ENCODE measurements at places on chromosomes 12 and 14. TPM values are rescaled to one million over a fixed set of nuclear protein-coding genes. Genes with fewer than 3 reads are reported as not detected.

KRT74 gene
- total RNA-seq, result not detected

GMFB gene
- 49.8 TPM for total RNA-seq

AHNAK2 gene
- not detected for total RNA-seq

ISM2 gene
- total RNA-seq, result 0.30 TPM

AHSA1 gene
- 112 TPM for total RNA-seq

RNASE7 gene
- total RNA-seq, result not detected

CDK17 gene
- 96.3 TPM for total RNA-seq

GRCh38 chr12:65707051-65707450, 117.2 kb upstream of the HMGA2 start:
- H3K36me3 ChIP-seq, result no peaks in the 10 kb centered on the region
- no peaks in the 10 kb centered on the region for H3K27me3 ChIP-seq
- DNase-seq, result no peak
- no peak overlapping the region for H3K27ac ChIP-seq

DNA sequence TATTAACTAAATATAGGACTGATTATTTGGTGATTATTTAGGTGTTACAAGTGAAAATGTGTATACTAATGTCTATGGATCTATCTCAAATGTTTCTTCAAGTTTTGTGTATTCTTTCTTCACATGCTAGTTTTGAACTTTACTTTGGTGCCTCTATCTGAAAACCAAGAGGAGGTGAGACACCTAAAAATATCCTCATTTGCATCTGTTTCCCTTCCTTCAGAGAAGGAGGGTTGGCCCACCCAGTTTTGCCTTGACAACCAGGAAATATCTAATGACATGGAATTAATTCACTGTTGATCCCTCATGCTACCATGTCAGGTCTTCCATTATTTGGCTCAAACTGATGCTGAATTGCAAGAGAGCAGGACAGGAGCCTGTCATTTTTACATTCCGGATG, 500.4 kb downstream of the NELL2 start:
- H3K4me1 ChIP-seq, result peaks cover 4% of the 10 kb centered on the region
- no peaks in the 10 kb centered on the region for H3K27me3 ChIP-seq
- no peak overlapping the region for H3K27ac ChIP-seq
- DNase-seq, result no peak

DNA sequence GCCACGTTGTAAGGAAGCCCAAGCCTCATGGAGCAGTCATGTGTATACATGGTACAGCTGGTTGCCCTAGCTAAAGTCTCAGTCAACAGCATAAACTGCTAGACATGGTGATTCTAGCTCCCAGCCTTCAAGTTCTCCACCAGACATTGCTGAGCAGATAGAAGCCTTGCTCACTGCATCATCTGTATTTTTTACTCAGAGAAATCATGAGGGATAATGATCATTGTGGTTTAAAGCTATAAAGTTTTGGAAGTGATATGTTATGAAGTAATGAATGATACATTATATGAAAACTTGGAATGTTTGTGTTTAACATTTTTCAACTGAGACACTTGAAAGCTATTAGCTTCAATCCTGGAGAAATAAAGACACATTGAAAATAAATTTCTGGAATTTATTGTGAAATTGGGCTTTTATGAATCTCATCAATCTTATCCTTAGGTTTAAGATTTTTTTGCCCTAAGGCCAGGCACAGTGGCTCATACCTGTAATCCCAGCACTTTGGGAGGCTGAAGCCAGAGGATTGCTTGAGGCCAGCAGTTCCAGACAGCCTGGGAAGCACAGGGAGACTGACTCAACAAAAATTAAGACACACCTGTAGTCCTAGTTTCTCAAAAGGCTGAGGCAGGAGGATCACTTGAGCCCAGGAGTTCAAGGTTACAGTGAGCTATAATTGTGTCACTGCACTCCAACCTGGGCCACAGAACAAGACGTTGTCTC, 5.6 kb upstream of the NFATC4 start:
- H3K4me3 ChIP-seq, result no peak overlapping the region
- peaks cover 24% of the 10 kb centered on the region for H3K4me1 ChIP-seq
- no peaks in the 10 kb centered on the region for H3K36me3 ChIP-seq
- no peak overlapping the region for H3K27ac ChIP-seq
- peaks cover 21% of the 10 kb centered on the region for H3K27me3 ChIP-seq
- no peak for DNase-seq

- no peak for DNase-seq
- no peak overlapping the region for H3K27ac ChIP-seq
Measured at GRCh38 chr12:94954029-94954685, 49.3 kb downstream of the NDUFA12 start.

DNA sequence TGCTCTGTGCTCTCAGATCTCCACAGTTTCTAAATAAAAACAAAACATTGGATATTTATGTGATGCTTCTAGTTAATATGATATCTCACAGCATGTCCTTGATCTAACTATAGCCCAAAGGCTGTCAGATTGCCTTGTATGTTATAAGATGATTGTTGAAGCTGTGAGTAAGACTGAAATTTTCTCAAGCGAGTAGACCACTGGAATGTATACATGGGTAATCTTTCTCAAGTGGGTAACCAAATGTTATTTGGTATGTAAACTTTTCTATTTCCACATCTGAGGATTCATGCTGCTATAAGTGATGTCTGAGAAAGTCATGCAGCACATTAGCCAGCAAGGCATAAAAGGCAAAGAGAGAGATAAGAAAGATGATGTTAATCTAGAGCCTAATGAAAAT, 886.7 kb downstream of the NRXN3 start:
- H3K27ac ChIP-seq, result no peak overlapping the region
- H3K27me3 ChIP-seq, result no peaks in the 10 kb centered on the region
- no peaks in the 10 kb centered on the region for H3K36me3 ChIP-seq
- H3K4me1 ChIP-seq, result no peaks in the 10 kb centered on the region
- no peak for DNase-seq
- H3K4me3 ChIP-seq, result no peak overlapping the region

- H3K4me3 ChIP-seq, result no peak overlapping the region
- no peaks in the 10 kb centered on the region for H3K4me1 ChIP-seq
- no peaks in the 10 kb centered on the region for H3K27me3 ChIP-seq
Measured at GRCh38 chr12:63222582-63222981, 71.6 kb upstream of the AVPR1A start.

- no peak overlapping the region for H3K27ac ChIP-seq
- no peaks in the 10 kb centered on the region for H3K36me3 ChIP-seq
- no peaks in the 10 kb centered on the region for H3K27me3 ChIP-seq
- H3K4me3 ChIP-seq, result no peak overlapping the region
- DNase-seq, result no peak
- H3K4me1 ChIP-seq, result no peaks in the 10 kb centered on the region
Measured at GRCh38 chr12:82426081-82426480, 67.8 kb downstream of the METTL25 start.

DNA sequence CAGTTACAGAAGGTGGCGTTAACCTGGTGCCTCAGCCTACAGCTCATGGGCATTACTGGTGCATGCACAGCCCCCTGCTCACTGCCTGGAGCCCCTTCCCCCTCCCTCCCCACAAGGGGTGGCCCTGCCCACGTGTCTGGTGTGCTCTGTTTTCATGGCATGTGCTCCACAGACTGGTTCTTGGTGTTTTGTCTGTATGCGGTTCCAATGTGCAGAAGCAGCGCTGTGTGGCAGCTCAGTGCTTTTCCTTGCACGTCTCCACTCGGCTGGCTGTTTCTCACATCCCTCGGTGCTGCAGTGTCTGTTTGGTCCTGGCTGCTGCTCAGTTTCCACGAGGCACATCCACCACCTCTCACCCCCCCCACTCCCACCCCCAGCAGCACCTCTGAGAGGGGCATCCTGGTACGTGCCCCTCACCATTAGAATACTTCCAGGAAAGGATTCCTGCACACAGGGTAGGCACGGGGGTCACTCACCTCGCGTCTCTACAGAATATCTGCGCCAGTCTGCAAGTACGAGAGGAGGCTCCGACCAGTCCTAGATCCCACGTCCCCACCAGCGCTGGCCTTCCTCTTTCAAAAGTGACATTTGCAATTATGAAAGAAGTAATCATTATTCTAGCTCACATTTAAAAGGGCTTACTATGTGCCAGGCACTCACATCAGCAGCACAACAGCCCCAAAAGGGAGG, 27.1 kb downstream of the DIO3 start:
- no peak overlapping the region for H3K27ac ChIP-seq
- no peak for DNase-seq
- H3K27me3 ChIP-seq, result no peaks in the 10 kb centered on the region

- no peaks in the 10 kb centered on the region for H3K36me3 ChIP-seq
- peaks cover 44% of the 10 kb centered on the region for H3K27me3 ChIP-seq
- DNase-seq, result peak; percentile 23
- H3K4me3 ChIP-seq, result peak within 1 kb of the TSS; percentile 64
Measured at GRCh38 chr12:22334410-22335100, at the start of gene ST8SIA1. Gene ST8SIA1 (minus strand): TSS chr12:22334707. CDS start chr12:22334232, 475 bp downstream.

GRCh38 chr12:54373649-54374561, 9.6 kb upstream of the GPR84 start:
- no peak overlapping the region for H3K4me3 ChIP-seq
- peaks cover 34% of the 10 kb centered on the region for H3K36me3 ChIP-seq
- H3K27me3 ChIP-seq, result no peaks in the 10 kb centered on the region
- DNase-seq, result no peak
- H3K4me1 ChIP-seq, result no peaks in the 10 kb centered on the region
- no peak overlapping the region for H3K27ac ChIP-seq

GRCh38 chr14:37824939-37825712, 229.7 kb downstream of the TTC6 start:
- no peak for DNase-seq
- no peak overlapping the region for H3K4me3 ChIP-seq
- no peaks in the 10 kb centered on the region for H3K27me3 ChIP-seq
- H3K4me1 ChIP-seq, result no peaks in the 10 kb centered on the region

- H3K4me1 ChIP-seq, result peaks cover 9% of the 10 kb centered on the region
- H3K4me3 ChIP-seq, result no peak overlapping the region
- H3K36me3 ChIP-seq, result no peaks in the 10 kb centered on the region
- no peaks in the 10 kb centered on the region for H3K27me3 ChIP-seq
Measured at GRCh38 chr14:92760524-92760805, 12.0 kb upstream of the LGMN start.

- DNase-seq, result no peak
- no peak overlapping the region for H3K27ac ChIP-seq
- H3K4me1 ChIP-seq, result peaks cover 30% of the 10 kb centered on the region
- H3K27me3 ChIP-seq, result peaks cover 67% of the 10 kb centered on the region
- no peaks in the 10 kb centered on the region for H3K36me3 ChIP-seq
Measured at GRCh38 chr12:49296836-49297694, 2.1 kb downstream of the PRPH start.

- H3K36me3 ChIP-seq, result no peaks in the 10 kb centered on the region
- H3K27ac ChIP-seq, result no peak overlapping the region
- no peak overlapping the region for H3K4me3 ChIP-seq
- peaks cover 2% of the 10 kb centered on the region for H3K4me1 ChIP-seq
- DNase-seq, result no peak
Measured at GRCh38 chr12:57883700-57884099, 37.2 kb upstream of the CTDSP2 start.

DNA sequence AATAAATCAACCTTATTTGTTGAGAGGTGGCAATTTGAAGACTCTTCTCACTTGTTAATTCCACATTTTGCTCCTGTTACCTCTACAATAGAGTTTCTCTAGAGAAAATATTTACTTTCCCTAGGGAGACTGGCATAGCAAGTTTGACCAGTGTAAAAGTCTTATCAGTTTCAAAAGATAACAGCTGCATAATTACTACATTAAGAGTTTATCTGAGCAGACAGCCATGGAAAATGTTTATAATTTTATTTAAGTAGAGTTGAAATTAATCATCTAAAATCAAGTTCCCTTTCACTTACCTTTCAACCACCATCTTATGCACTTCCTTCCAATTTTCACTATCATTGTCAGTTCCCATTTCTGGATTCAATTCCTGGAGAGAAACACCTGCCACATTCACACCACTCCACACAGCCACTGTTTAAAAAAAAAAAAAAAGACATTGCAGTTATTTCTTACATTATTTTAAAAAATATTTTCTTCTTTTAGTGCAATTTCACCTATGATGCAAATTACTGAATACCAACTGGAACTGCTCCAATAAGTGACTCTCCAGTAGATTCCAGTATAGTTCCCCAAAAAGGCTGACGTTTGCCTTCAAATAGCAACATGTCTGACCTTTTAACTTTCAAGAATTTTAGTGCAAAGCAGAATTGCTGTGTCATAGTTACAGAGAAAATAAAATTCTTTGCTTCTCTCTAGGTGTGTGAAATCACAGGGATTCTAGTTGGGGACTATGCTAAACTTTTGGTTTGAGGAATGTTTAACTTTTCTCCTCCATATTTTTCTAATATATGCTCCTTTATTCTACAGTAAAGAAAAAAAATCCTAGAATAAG, 19.4 kb downstream of the LDHB start:
- no peak overlapping the region for H3K4me3 ChIP-seq
- peaks cover 16% of the 10 kb centered on the region for H3K36me3 ChIP-seq
- no peaks in the 10 kb centered on the region for H3K27me3 ChIP-seq
- H3K4me1 ChIP-seq, result no peaks in the 10 kb centered on the region

DNA sequence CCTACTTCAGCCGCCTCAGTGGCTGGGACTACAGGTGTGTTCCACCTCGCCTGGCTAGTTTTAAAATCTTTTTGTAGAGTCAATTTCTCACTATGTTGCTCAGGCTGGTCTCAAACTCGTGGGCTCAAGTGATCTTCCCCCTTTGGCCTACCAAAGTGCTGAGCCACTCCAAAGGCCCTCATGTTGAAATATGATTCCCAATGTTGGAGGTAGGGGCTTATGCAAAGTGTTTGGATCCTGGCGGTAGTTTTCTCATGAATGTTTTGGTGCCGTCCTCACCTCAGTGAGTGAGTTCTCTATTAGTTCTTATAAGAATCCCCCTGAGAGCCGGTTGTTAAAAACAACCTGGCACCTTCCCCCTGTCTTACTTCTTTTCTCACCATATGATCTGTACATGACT, 784.6 kb downstream of the TMTC2 start:
- H3K36me3 ChIP-seq, result no peaks in the 10 kb centered on the region
- H3K27me3 ChIP-seq, result no peaks in the 10 kb centered on the region
- no peaks in the 10 kb centered on the region for H3K4me1 ChIP-seq
- H3K27ac ChIP-seq, result no peak overlapping the region

DNA sequence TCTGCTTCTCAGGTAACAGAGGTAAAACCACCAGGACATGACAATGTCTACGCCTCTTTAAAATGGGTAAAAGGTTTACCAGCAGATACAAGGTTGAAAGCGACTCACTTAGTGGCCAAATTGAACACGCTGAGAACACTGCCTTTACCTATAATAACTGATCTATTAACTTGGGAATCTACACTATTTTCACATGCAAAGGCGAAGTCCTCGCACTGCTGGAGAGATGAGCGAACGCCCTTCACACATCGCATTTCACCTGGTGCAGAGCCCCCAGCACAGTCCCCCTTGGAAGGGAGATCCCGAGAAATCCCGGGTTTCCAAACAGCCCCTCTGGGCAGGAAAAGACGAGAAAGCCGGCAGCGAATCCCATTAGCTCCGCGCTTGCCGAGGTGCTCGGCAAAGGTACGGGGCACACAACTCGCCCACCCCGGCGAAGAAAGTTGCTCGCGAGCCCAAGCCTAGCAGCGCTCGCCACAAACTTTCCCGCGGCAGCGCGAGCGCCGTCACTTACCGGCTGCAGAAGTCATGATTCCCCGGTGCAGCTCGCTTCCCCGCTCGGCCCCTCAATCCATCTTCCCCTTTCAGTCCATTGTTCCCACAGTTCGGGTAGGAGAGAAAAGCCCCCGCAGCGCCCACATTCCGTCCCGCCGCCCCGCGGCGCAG, 423 bp downstream of the FGD6 start:
- H3K27ac ChIP-seq, result peak overlapping the region; percentile 46
- DNase-seq, result no peak
- H3K36me3 ChIP-seq, result no peaks in the 10 kb centered on the region
- H3K4me3 ChIP-seq, result peak overlapping the region; percentile 95
- H3K4me1 ChIP-seq, result peaks cover 11% of the 10 kb centered on the region
- no peaks in the 10 kb centered on the region for H3K27me3 ChIP-seq

- DNase-seq, result no peak
- H3K4me1 ChIP-seq, result no peaks in the 10 kb centered on the region
- no peak overlapping the region for H3K27ac ChIP-seq
- no peaks in the 10 kb centered on the region for H3K27me3 ChIP-seq
Measured at GRCh38 chr12:28611115-28611435, 420.8 kb downstream of the CCDC91 start.

Measured in B cell (primary cell).